ENCODE measurements at places on chromosomes 1 and 21.

DNA sequence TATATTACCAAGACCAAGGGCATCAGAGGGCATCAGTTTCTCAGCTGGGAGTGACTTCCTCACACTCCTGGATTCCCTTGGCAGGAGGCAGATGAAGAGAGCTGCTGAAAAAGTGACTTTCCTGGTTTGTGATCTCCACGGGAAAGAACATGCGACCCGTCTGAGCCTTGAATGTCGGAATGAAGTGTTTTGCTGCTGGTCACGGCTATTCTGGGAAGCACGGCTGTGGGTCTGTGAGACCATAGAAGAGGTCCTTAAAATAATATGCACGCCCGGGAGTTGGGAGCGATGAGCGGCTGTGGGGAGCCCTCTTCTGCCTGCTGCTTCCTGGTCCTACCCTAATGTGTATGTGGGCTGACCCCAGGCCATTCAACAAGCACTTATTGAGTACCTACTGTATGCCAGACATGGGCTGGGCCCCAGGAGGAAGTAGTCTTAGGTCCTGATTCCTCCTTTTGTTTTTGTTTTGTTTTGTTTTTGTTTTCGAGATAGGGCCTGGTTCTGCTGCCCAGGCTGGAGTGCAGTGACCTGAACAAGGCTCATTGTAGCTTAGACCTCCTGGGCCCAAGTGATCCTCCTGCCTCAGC lies 13.2 kb upstream of the UMODL1 start:
- DNase-seq, result no peak

DNA sequence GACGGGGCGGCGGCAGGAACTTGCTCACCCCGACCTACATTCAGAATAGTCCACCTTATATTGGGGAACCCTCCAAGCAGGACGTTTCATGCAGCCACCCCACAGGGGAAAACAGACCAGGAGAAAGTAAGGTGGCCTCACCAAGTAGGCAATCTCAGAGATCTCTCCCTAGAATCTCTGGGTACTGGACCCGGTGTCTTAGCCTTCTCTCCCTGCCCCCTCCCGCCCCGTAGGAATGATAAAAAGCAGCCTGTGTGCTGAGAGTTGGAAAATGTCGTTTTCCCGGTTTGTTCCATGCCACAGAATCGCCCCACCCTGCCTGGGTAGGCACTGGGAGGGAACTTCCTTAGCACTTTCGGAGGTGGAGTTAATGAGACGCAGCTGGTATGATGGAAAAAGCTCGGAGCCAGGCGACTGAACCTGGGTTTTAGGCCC lies 789 bp upstream of the PTPN14 start:
- DNase-seq, result no peak

DNA sequence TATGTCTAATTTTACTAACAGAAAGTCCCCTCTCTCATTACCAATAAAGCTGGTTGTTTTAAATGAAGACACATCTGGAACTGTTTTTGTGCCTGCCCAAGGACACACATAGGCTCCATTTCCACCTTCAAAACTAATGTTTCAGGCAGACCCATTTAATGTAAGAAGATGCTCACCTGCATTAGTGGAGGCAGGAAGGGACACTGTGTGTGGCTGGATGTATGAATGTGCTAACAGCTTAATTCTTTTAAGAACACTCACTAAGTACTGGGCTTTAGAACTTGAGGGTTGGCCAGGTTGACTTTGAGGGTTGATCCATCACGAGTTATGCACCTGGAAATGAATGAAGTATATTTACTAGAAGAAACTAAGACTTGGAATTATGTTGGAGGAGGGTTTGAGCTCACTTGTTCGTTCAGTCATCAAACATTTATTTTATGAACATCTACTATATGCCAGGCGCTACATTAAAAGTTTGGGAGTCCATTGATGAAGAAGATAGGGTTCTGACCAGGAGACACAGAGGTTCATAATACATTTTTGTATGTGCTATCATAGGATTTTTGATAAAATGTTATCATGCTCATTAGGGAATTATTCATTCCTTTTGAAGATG lies 5.4 kb downstream of the JUN start:
- DNase-seq, result no peak

DNA sequence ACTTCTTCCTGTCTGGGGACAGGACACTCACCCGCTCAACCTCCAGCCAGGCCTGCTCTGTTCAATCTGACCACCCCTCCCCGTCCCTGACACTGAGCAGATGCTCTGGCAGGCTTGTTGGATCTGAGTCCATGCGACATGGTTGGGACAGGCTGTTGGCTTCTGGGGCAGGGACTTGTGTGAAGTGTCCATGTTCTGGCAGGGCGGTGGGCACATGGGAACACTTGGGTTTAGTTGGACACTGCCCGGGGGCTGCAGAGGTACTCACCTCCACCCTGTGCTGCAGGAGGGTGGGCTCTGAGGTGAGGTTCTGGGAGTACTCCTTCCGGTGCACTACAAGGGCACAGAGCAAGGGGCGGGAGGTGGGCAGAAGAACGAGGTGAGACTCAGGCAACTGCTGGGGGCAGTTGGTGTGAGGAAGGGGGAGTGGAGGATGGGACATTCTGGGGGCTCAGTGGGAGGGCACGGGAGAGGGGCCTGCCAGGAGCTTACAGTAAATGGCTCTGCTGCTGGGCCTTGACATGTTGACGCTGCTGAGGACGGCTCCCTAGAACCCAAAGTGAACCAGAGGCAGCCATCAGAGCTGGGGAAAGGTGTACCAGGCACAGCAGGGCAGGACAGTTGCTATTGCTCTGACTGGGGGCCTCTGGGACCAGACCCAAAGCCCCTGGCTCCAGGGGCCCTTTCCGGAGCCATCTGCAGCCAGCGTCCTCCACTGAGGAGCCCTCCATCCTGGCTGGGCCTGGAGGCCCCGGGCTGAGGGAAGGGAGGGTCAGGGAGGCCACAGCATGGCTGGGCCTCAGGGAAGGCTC lies 2.3 kb downstream of the EPS8L3 start:
- DNase-seq, result no peak

DNA sequence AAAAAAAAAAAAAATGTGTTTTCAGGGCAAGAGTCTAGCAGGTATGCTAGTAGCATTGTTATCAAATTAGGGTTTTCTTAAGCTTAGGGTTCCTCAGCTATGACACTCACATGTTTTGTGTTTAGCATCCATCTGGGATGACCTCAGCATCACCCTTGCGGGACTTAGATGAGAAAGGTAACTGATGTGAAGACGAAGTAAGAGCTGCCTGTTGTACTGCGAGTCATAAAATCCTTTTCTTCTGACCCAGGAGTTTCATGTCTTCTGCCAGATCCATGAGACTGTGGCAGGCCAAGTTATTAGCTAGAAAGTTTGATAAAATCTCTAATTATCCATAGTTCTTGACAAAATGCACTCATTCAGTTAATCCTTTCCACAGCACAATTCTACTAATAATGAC lies 1251.1 kb downstream of the AMY1C start:
- DNase-seq, result no peak

GRCh38 chr21:37266515-37267221 lies 466 bp downstream of the VPS26C start:
- DNase-seq, result no peak

GRCh38 chr1:78170859-78171258 lies 125.1 kb downstream of the GIPC2 start:
- no peak for DNase-seq

- DNase-seq, result no peak
Measured at GRCh38 chr1:159205225-159205624, 550 bp downstream of the ACKR1 start.

DNA sequence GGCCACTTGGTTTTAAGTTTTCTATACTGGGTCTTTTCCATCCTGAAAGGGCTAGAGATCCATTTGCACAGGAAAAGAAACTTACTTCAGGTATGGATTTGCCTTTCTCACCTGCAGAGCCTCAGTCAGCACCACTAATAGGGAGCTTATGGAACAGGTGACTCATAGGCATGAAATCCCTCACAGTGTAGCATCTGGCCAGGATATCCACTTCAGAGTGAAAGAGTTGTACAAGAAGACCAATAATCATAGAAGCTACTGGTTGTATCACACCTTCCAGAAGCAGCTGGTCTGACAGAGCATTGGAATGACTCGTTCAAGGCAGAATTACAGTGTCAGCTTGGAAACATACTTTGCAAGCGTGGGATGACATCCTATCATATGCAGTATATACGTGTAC lies 26.3 kb upstream of the SYT14 start:
- DNase-seq, result no peak

DNA sequence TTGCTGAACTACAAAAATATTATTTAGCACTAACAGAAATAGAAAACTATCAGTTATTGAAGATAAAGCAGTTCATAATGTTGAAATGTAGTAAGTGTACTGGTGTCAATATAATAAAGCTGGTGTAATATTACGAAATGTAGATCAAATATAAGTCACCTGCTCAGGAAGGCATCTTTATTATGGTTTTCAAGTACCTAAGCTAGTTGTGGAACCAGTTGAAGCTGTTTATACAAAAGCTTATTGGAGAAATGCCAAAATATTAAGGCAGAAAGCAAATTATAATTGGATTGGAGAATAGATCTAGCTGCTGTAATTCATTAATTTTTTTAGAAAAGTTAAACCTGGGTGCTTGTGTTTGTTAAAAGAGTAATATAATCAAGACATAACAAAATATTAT lies 6.2 kb upstream of the MARK1 start:
- DNase-seq, result no peak

DNA sequence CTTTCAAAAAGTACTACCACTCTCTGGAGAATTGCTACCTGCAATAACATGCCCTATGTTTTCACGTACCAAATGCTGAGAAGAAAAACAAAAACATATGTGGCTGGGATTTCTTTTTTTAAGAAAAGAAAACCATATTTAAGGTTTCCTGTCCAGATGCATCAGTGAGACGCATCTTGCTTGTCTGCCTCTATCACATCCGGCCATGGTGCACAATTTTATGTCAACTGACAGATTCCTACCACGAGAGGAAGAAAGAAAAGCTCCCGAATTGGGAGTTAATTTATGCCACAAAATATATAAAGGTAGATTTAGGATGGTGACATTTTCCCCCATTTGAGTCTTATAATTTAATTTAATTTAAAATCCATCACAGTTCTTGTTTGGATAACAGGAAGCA lies 62.3 kb upstream of the COL24A1 start:
- no peak for DNase-seq

- DNase-seq, result peak; percentile 32
Measured at GRCh38 chr21:25881524-25882376, 147.0 kb downstream of the GABPA start.

GRCh38 chr1:6098303-6099215 lies 52.9 kb downstream of the KCNAB2 start:
- no peak for DNase-seq
